ENCODE measurements at places on chromosomes 4 and X.

- no peak for DNase-seq
Observed at GRCh38 chr4:52648836-52649235, 10.3 kb downstream of the USP46 start.

- DNase-seq: no peak
Observed at GRCh38 chr4:169114341-169114974, 104.4 kb upstream of the CBR4 start.

DNA sequence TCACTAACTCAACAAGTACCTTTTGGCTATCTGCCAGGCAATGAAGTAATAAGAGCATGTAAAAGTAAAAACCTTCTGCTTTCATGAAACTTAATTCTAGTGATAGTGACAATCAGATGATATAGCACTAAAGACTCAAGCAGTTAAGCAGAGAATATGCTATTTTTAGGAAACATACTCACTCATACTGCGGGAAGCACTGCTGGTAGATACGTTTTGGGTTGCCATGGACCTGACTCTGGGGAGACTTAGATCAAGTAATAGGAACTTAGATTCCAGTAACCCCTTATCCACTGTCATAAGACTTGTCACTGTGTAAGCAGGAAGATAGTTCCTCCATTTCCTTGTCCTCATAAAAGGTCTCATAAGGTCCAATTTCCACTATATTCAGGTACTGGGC lies 386.3 kb downstream of the DMD start:
- no peak for DNase-seq

- DNase-seq: no peak
Observed at GRCh38 chr4:120926358-120927025, 4.0 kb upstream of the PRDM5 start.

GRCh38 chr4:87353592-87353991 lies 30.9 kb upstream of the HSD17B13 start:
- DNase-seq: peak; percentile 79

DNA sequence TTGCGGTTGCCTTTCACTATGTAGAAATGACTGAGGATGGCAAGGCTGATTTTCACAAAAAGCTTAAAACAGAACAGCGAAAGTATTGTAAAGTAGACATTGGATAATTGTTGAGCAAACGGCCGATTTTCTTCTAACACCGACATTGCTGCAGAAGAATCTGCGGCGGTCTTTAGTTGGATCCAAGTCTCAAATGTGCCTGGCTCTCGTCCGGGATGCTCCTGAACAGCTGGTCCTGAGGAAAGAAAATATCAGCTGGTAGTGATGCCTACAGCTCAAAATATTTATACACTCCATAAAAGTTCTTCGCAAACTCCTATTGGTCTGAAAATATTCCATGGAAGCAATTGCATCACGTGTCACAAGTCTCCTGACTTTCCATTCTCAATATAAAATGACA lies at the start of gene ASB5:
Gene ASB5, minus strand, starts transcription at position 260 of the 400 bp plus-strand sequence. Its CDS starts 114 bp downstream, at position 146.
- no peak for DNase-seq

GRCh38 chr4:159487284-159487747 lies 384.4 kb downstream of the RAPGEF2 start:
- peak; percentile 79 for DNase-seq

DNA sequence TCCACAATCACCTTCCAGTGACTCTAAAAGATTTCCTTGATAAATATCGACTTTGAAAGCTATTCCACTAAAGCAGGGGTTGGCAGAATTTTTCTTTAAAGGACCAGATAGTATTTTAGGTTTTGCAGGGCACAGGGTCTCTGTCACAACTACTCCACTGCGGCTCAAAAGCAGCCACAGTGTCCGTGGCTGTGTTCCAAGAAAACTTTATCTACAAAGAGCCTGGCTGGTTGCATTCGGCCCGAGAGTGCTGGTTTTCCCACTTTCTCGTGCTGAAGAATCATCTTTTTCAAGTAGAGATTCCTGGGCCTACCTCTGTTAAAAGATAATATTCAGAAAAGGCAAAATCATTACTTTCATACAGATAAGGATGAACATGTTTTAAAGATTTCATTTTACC lies 55.6 kb downstream of the TSPAN7 start:
- DNase-seq: peak; percentile 30

DNA sequence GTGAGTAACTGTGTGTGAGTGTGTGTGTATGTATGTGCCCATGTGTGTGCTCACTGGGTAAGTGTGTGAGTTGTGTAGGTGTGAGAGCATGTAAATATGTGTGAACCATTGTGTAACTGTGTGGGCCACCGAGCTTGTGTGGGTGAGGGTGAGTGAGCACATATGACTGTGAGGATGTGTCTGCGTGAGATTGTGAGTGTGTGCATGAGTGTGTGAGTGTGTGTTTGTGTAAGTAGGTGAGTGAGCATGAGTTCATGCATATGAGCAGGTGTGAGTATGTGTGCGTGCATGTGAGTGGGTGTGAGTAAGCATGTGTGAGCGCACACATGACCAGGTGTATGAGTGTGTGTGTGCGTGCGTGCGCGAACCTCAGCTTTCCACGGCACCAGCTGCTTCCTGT lies 1.4 kb upstream of the ATP2B3 start:
- no peak for DNase-seq

DNA sequence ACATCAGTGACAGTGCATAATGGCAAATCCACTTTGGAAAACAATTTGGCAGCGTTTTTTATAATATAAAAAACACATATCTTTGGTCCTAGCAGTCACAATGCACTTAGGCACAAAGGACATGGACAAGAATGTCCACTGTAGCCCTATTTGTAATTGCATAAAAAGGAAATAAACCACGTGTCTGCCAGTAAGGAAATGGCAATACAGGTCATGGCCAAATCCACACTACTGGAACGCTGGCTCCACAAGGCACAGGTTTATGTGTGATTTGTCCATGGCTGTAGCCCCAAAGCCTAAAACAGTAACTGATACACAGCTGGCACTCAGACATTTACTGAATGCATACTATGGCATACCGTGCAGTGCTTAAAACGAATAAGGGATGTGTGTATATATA lies 69.7 kb downstream of the CD99L2 start:
- no peak for DNase-seq

DNA sequence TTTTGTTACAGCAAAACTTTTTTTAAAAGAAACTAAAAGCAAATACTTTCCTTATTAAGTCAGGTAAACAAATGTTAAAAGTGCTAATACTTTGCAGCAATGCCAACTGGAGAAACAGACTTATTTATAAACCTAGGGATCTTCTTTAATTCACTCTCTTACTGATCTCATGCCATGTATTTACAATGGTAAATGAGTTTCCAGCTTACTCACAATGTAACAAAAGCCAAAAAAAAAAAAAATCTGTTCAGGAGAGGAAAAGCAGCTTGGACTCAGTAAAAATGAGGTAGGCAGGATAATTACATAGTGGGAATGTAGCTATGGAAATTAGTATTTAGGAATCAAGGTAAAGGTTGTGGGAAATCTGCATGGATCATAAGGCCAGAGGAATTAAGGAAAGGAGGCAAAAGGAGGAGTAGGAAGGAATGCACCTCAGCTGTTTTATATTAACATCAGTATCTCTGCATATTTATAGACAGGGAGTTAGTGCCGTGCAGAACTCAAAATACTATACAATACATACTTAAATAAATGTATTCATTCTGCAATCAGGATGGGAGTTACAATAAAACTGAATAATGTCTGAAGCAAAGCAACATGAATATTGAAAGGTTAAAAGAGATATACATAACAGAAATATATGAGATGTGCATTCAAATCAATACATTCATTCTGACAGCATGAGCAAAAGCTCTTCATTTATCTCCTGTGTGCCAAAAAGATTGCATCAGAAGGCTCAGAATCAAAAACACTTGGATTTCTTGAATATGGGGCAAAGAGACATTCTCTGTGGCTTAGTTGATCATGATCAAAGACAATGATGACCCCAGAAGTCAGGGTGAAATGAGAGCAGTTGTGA lies 57.9 kb upstream of the ETNPPL start:
- no peak for DNase-seq

- DNase-seq: no peak
Observed at GRCh38 chrX:5145957-5146356, 1082.7 kb downstream of the NLGN4X start.

DNA sequence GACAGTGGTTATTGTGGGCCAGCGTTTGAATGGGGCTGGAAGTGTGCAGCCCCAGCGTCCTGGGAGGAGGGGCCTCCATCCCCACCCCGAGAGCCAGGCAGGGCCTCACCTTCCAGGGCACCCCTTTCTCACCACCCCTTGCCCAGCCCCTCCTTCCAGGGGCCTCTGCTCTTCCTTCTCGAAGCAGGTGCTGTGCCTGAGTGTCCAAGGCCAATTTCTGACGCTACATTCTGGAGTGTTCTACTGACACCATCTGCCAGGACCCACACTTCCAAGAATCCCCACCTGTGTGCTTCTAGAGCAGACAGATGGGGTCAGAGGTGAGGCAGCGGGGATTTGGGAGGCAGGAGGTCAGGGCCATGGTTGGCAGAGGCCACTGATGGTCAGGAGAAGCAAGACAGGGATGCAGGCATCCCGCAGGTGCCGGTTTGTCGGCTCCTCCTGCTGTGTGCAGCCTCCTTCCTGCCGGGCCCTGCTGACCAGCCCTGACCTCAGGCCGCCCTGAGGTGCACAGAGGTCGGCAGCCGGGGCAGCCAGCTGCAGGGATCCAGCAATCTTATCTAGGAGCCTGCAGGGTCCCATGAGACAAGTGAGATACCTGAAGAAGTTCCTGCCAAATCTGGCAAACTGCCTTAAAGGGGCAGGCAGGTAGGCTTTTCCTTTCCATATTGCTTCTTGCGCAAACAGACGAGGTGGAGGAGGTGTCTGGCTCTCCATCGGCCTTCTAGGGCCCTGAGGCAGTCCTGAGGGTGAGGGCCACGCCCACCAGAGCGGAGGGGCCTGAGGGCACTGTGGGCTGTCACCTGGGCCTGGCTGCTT lies 18.8 kb downstream of the MSANTD1 start:
- DNase-seq: no peak

- no peak for DNase-seq
Observed at GRCh38 chr4:182562350-182562749, 319.1 kb downstream of the TENM3 start.

DNA sequence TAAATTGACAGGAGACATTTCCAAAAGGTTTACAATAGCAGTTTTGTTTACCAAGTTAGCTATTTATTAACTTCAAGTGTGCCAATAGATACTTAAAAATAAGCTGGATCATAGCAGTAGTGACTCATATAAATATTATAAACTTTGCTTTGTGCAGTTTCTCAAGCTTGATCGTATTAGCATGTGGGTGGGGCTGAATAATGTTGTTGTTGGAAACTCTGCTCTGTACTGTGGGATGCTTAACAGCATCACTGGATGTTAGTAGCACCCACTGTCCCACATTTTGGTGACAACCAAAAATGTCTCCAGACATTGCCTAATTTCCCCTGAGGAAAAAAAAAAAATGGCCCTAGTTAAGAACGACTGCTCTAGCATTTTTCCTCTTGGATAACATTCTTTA lies 855.2 kb upstream of the ADGRL3 start:
- no peak for DNase-seq

DNA sequence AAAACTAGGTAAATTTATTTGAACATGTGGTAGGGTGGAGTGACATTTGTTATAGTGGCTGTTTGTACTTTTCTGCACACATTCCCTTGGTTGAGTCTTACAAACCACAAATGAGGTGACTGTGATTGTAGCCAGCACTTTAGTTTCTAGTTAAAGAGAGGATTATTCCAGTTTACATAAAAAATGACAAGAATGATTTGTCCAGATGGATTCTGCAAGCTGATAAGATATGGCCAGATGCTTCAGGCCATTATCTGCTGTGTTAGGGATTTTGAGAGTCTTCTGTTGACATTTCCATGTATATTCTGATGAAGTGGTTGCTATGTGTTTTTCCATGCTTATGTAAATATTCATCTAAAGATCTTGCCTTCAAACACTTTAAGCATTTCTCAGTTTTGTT lies 31.0 kb upstream of the PDE5A start:
- no peak for DNase-seq

GRCh38 chr4:176849076-176849475 lies 56.4 kb upstream of the VEGFC start:
- DNase-seq: no peak

DNA sequence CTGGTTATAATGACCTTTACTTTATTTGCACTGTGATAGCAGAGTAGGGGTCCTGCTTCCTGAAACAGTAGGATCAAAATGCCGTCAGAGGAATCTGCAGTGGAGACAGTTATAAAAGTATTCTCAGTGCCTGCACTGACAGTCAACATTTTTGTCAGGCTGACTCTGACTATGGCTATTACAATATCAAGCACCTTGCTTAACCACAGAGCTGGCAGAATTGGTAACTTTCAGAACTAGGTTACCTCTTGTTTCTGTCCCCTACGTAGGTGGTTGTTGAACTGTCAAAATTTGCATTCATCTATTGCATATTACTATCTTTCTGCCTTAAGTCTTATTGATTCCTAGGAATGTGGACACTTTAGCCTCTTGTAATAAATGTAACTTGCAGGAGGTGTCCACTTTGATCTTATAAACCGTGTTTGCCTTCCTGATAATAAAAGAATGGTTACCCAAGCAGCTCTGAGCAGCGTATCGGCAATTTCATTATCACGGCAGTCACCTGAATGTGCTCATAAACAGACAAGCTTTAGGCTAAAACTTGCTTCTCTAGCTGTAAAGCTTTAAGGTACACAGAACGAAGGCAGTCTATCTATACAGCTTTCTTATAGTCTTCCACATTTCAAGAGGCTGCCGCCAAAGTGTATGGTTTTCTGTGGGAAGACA lies 353.0 kb upstream of the GALNT7 start:
- DNase-seq: no peak

- DNase-seq: no peak
Observed at GRCh38 chrX:29890646-29891200, 324.6 kb upstream of the MAGEB2 start.

DNA sequence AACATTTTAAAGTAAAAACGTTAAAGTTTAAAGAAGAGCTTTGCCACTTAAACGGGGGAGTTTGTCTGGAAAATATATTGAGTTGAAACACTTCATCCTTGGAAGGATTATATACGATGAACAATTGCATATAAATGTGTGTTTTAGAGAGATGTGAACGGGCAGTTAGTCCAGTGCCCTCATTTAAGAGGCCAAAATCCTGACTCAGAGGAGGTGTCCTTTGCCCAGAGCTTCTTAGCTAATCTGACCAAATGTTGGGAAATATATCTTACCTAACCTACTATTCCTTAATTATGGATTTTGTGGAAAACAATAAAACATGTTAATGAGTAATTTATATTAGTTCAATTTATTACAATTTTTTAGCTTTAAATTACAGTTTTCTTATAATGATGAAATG lies 327.2 kb upstream of the DIPK2B start:
- no peak for DNase-seq

- no peak for DNase-seq
Observed at GRCh38 chrX:17710871-17711301, 26.4 kb upstream of the SCML1 start.

Data from erythroblast (primary cell).